ENCODE measurements at places on chromosomes 7 and 10.

DNA sequence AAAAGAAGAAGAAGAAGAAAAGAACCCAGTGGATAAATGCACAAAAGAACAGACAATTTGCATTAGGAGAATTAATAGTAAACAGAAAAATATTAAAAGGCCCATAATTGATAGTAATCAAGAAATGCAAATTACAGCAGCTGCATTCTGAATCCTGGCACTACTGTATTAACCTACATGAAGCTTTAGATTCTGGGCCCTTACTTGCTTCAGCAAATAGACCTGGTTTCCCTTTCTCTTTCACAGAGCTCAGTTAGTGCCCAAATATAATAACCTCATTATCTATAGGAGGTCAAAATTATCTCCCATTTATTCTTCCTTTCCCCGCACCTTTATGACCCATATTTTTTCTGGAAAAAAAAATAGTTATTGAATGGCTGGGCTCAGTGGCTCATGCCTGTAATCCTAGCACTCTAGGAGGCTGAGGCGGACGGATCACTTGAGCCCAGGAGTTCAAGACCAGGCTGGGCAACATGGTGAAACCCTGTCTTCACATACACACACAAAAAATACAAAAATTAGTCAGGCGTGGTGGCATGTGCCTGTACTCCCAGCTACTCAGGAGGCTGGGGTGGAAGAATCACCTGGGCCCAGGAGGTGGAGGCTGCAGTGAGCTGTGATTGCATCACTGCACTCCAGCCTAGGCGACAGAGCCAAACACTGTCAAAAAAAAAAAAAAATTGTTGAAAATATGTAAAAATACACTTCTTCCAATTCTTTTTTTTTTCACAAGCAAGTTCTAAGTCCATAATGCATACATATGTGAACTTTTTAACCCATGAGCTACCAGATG is 36.0 kb upstream of the PIK3AP1 start:
- no peak for DNase-seq

DNA sequence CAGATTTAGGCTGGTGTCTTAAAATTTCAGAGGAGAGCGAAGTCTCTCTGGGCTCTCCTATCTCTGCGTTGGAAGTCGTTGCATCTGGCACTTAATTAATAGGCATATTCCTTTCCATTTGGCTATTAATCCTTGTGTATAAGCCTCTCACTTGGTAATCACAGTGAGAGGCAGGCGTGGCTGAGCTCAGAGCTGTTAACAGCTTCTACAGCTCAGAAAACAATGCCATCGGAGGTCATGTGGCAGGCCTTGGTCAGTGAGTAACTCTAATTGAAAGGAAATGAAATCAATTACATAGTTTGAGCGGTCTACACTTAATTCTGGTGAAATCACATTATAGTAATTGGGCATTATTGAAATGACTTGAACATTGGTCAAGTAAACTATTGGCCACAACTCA is 135.1 kb downstream of the DPY19L1 start:
- DNase-seq, result no peak

DNA sequence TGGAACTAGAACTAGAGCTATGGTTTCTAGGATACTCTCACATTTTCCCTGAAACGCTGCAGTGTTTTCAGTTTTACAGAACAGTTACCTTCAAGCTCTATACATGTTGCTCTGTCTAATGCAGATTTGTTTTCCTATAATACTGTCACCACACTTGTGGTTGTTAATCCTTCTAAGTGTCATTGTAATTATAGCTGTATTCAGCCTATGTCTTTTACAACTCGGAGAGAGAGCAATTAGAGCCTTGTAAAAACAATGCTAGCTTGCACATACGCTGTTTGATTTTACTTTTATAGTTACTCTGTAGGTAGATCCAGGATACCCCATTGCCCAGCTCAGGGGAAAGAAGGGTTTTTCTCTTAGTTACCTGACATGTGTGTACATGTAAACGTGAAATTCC is 55.1 kb downstream of the ATOH7 start:
- no peak for DNase-seq

DNA sequence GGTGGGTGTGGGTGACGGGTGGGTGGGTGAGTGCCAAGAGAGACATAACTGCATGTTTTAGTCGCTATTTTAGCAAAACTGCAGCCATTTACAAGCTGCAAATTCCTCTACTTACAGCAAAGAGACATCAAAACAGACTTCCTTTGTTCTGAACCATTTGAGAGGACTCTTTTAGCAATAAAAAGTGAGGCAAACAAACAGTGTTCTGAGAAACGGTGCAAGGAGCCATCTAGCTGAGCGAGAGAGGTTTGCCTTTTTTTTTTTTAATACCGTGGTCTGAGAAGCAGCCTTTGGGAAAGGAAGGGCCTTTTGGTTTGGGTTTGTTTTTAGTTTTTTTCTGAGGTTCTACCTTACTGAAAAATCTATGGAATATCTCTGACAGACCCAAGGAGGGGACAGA is 62.9 kb downstream of the SCRN1 start:
- no peak for DNase-seq

GRCh38 chr10:57018452-57018851 is 657.4 kb upstream of the ZWINT start:
- peak; percentile 39 for DNase-seq

- peak; percentile 87 for DNase-seq
These were observed 49.1 kb upstream of the ELN start for GRCh38 chr7:73978661-73979563.

DNA sequence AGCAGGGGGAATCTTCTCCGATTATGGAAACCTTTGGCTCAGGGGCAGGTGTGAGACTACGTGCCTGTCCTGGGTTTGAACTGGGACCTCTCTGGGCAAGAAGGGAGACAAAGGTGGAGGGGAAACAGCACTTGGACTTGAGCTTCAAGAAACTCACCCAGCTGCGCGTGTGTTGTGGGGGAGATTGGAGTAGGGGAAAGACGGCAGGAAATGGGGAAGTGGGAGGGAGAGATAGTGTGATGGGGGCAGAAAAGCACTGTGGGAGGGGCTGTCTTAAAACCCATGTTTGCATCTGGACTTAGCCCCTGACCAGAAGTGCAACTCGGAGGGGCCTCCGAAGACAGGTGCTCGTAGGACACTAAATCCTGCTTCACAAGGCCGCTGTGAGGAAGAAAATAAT is 107.0 kb downstream of the HIP1 start:
- DNase-seq, result no peak

DNA sequence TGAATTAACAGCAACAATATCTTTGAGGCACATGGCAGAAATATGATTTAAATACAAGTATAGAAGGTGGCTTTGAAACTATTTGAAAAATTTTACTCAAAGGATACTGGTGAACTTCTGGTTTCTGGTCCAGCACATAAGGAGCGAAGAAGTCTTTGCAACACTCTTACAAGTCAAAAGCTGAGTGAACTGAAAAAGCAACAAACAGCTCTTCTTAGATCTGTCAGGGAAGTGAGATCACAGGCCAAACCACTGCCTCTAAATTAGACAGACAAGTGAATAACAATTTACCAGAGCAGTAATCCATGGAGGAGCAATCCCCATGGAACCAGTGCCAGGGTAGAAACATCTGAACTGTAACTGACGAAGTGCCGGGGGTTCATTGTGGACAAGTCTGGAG is 9.6 kb upstream of the VWC2 start:
- DNase-seq, result no peak

All from iPS-NIHi11 (cell line).